ENCODE measurements at places on chromosomes 6 and 20. TPM values are rescaled to one million over a fixed set of nuclear protein-coding genes. Genes with fewer than 3 reads are reported as not detected.

DNA sequence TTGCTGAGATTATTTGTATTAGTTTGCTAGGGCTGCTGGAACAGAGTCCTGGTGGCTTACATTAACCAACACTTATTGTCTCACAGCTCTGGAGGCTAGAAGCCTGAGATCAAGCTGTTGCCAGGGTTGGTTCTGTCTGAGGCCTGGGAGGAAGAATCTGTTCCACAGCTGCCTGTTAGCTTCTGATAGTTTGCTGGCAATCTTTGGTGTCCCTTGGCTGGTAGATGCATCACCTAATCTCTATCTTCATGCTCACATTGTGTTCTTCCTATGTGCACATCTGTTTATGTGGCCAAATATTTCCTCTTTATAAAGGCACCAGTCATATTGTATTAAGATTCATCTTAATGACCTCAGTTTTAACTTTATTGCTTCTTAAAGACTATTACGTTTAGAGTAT lies 19.5 kb downstream of the SF3B5 start:
- no peak for DNase-seq

GRCh38 chr6:55014321-55015088 lies 159.8 kb upstream of the HCRTR2 start:
- no peak for DNase-seq

GRCh38 chr6:111258615-111259088 lies 171.3 kb downstream of the SLC16A10 start:
- no peak for DNase-seq

The SLC22A7 gene
- not detected for total RNA-seq

GRCh38 chr6:1416191-1416760 lies 26.9 kb downstream of the FOXF2 start:
- peak; percentile 76 for DNase-seq

- no peak for DNase-seq
These were observed 71.2 kb downstream of the TNFRSF21 start for GRCh38 chr6:47238456-47238995.

The MCHR2 gene
- total RNA-seq, result not detected
